ENCODE measurements at places on chromosomes 16 and 17.

- no peak for DNase-seq
Measured at GRCh38 chr17:78583091-78583490, 5.9 kb upstream of the DNAH17 start.

- DNase-seq = no peak
Measured at GRCh38 chr17:73899839-73900238, 255.6 kb upstream of the SDK2 start.

- no peak for DNase-seq
Measured at GRCh38 chr16:66115373-66115772, 251.1 kb upstream of the CDH5 start.

DNA sequence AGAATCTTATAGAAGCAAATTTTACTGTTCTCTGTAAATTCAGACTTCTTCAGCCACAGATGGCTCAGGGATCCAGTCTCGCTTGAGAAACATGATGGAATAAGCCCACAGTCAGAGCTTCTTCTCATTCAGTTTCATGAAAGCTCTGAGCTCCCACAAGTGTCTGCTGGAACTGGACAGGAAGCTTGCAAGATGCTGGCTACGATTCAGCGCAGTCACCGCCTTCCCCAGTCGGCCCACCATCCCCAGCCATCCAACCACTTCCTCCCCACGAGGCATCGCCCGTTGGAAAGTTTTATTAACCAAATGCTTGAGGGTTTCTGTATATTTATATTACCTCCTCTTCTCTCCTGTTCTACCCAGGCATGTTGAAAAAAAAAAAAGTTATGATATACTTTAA lies 171.7 kb downstream of the ZFHX3 start:
- DNase-seq = no peak

DNA sequence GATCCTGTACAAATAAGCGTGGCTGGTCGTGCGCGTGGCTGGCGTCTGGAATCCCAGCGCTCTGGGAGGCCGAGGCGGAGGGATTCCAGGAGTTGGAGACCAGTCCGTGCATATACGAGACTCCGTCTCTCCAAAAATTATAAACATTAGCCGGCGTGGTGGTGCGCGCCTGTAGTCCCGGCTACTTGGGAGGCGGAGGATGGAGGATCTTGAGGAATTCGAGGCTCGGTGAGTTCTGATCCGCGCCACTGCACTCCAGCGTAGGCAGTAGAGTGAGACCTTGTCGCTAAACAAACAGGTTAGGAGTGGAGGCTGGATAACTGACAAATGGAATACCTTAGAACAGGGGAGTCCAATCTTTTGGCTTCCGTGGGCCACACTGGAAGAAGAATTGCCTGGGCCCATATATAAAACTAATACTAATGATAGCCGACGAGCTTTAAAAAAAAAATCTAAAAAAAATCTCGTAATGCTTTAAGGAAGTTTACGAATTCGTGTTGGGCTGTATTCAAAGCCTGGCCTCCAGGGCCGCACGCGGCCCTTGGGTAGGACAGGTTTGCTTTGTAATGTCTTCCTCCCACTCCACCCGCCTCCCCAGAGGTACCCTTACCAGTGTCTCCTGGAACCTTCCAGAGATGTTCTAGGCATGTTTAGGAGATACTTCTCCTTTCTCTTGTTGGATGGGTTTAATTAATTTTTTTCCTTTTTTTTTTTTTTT lies 909 bp upstream of the RSL1D1 start:
- no peak for DNase-seq

- peak; percentile 61 for DNase-seq
Measured at GRCh38 chr16:57297856-57298255, 13.4 kb upstream of the PLLP start.

GRCh38 chr16:1907226-1907860 lies 10.9 kb downstream of the HS3ST6 start:
- DNase-seq = no peak

DNA sequence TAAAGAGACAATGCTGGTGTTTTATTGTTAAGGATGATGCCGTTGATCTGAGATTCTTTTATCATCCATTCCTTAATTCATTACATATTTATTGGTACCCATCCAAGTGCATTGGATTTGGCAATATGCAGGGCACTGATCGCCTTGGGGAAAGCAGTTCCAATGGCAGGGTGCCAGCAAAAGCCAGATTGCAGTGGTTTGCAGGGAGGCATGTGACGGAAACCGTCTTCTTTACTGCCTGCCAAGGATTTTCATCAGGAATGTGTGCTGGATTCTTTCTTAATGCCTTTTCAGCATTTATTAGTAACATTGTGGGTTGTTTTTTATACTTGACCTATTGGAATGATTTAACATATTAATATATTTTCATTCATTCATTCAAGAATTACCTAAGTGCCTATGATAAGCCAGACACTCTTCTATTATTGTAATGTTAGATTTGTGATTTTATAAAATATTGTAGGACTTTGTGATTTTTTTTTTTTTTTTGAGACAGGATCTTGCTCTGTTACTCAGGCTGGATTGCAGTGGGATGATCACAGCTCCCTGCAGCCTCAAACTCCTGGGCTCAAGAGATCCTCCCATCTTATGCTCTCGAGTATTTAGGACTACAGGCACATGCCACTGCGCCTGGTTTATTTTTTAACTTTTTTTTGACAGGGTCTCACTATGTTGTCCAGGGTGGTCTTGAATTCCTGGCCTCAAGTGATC lies 93.4 kb upstream of the TNRC6A start:
- no peak for DNase-seq

DNA sequence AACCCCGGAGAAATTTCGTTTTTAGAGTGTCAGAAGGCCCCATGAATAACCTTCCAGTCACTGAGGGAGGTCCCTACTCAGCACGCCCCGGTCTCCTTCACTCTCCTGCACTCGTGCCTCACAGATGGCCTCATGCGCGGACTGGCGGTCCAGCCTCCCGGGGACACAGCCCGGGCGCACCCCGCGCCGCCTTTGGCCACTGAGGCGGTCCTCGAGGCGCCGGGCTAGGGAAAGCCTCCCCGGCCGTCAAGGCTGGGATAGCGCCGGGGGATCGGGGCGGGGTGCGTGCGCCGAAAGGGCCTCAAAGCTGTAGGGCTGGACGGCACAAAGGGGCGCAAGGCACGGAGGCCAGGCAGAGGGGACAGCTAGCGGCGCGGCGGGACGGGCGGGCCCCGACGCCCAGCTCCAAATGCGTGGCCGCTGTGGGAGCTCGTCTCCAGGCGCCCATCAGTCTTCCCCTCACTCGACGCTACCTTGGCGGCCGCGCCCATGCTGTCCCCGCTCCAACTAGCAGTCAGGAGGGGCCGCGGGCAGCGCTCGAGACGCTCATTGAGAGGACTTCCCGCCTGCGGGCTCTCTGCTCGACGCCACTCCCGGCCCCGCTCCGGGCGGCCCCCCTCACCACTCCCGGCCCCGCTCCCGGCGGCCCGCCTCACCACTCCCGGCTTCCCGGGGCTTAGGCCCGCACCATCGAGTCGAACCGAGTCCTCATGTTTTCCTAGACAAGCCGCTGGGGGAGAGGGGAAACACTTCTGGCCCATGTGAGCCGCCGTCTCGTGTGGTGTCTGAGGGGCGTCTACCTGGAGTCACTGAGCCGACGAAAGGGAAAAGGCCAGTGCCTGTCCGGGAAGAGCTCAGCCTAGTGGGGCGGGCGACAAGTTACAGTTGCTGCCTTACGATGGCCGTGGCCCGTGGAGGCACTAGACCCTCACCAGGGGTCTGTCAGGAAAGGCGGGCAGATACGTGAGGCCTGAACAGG lies at the start of gene USP6:
USP6 (plus strand) TSS at position 360 of the 979 bp plus-strand sequence. CDS start 14,336 bp downstream, outside the sequence.
- no peak for DNase-seq

- DNase-seq = no peak
Measured at GRCh38 chr17:56085576-56086267, 67.6 kb upstream of the ANKFN1 start.

GRCh38 chr17:77120868-77121267 lies 19.9 kb upstream of the SEC14L1 start:
- DNase-seq = no peak

DNA sequence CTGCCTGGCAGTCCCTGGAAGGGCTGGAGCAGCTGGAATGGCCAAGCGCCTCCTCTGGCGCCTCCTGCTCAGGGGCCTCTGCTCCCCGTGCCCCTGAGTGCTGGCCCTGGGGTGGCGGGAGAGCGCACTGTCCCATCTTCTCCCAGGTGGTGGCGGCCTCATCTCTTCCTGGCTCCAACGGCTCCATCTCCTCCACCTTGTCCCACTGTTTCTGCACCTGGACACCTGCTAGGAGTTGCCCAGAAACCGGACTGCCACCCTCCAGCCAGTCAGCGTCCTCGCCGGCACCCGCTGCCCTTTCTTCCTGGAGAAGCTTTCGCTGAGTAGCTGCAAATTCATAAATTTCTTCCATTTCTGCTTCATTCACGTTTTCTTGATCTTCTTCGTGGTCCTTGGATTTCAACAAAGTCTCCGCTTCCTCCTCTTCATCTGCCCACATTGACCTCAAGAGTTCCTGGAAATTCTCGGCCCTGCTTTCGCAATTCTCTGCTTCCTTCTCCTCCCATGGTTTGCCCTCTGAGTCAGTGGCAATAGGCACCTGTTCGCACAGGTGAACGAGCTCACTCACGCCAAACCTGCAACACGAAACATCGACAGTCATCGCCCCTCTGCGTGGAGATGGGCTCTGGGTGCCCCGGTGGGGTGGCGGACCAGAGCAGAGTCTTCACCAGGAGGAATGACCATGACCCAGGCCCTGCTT lies 13.7 kb upstream of the NLRC3 start:
- DNase-seq = no peak

DNA sequence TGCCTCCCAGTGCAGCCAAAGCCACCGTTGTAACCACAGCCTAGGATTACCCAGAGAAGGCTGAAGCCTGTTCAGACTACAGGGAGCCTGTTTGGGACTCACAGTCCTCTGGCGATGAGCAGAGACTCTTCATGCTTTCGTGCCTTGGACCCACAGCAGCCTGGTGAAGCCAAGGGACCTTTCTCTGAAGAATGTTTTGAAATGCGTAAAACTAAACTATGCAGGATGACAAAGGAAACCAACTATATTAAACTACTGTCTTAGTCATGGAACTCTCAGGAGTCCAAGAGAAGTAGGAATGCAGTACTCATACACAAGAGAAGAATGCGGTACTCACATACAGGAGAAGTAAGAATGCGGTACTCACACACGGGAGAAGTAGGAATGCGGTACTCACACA lies 20.9 kb downstream of the ABR start:
- DNase-seq = no peak

DNA sequence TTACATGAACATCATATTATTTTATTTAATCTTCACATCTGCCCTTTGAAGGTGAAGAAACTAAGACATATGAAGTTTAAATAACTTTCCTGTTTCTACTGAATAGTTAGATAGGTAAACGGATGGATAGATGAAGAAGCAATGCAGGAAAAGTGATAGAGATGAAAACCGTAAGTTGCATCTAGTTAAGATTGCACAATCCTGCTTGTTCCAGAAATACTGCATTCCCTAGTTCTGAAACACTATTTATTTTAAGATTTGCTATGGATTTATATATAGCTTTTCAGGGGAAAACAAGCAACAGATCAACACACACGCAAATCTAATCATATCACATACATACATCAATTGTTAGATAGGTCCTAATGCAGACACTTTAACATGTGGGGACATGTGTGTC lies 512.7 kb upstream of the C16orf82 start:
- DNase-seq = no peak

DNA sequence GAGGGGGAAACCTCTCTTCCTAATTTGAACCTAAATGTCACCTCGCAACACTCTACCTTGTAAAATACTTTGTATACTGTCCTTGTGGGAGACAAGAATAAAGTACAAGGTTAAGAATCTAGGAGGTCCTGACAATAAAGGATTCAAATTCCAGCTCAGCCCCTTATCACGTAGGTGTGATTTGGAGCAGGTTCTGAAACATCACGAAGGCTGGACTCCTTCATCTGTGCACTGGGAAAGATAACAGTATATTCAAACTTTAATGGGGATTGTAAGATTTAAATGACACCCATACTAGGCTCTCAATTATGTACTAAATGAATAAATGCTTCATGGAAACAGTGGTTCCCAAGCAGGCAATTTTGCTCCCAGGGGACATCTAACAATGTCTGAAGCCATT lies 2.1 kb downstream of the TXNDC11 start:
- no peak for DNase-seq

- no peak for DNase-seq
Measured at GRCh38 chr16:77057161-77057774, 133.7 kb upstream of the MON1B start.

DNA sequence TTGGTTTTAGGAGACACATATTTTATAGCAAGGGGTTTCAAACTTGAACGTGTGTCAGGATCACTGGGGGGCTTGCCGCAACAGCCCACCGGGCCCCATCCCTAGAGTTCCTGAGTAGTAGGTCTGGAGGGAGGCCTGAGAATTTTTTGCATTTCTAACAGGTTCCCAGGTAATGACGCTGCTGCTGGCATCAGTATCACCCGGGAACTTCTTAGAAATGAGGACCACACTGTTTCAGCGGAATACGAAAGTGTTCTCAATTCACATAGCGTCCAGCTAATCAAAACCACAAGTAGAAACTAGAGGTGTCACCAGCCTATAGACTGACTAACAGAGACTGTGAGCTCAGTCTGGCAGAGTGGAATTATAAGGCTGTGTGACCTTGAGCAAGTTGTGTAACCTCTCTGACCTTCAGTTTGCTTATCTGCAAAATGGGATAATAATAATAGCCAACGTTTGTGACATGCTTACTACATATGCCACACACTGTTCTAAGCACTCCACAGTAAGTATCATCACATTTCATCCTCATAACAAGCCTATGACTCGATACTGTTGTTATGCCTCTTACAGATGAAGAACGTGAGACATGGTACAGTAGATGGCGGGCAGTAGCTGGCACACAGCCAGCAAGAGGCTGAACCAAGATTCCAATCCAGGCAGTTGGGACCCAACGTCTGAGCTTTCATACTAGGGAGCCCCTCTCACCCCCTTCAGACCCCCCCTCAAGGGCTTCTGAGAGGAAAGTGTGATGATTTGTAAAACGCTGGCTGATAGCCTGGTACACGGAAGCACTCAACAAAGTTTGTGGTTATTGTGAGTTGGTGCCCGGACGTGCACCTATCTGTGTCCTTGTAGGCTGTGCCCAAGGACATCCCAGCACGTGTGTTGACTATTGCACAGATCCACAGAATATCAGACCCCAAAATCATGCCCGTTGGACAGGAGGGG lies 4.6 kb upstream of the ICAM2 start:
- DNase-seq = peak; percentile 74

DNA sequence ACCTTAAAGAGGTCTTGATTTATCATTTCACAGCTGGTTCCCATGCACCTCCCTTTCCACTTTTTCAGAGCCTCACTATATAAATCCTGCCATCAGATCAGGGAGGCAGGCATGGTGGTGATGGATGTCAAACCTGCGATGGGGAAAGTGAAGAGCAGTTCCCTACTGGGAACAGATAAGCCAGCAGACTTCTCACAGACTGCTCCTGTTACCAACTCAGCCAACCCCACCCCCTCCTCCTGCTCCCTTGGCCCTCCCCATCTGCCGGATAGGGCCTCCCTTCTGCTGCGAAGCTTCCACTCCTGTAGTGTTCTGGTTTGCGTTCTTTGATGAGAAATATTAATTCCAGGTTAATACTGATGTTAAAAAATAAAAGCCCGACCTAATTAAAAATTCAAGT lies 232.1 kb downstream of the STX8 start:
- no peak for DNase-seq

Measured in naive thymus-derived CD8-positive, alpha-beta T cell (primary cell).